KG1 (cell line): ENCODE measurements at places on chromosomes 16 and 17.
A peak's percentile ranks its signal among the peaks of the same experiment; 100 is the strongest.

DNA sequence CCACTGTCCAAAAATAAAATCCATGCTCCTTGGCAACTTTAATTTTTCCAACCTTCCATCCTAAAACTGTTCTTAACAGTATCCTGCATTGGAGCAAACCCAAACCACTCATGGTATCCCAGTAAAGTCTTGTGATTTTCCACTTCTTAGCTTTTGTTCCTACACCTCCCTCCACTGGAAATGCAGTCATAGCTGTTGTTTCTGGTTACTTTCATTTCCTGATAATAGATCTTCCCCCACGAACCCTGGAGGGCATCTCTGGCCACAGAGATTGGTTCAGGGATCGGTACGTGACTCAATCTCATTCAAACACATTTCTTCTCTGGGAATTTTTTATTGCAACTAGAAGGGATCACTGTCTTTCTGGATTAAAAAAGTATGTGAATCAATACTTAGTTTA is 276.0 kb downstream of the GRIN2A start:
- DNase-seq, result no peak

DNA sequence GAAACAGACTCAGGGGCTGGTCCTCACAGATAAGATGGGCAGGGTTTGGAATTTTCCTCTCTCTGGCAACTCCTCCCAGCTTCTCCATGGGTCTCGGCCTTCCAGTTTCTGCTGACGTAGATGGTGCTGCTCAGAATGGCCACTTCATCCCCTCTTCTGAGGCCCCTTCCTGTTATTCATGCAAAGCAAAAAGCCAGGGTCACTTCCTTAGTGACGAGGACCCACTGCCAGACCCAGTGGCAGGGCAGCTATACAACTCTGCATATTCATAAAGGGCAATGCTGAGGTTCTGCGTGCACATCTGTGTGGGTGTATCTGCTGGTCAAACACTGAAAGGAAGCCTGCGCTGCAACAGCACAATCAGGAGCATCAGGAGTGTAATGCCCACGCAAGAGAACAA is 108.8 kb downstream of the WSCD1 start:
- DNase-seq, result no peak

DNA sequence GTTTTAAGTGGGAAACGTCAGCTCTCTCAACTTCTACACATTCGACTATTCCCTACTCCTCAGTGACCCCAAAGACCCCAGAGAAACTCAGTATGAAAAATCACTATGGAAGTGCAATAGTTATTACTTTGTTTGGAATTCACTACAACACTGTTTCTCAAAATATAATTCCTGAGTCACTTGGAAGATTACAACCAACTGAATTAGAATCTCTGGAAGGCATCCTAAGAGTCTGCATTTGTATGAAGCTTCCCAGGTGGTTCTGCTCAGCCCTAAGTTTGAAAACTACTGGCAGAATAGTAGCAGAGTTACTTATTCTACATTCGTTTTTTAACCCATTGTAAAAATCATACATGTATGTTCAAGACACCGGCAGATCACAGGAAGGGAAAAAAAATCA is 525.6 kb downstream of the MAF start:
- DNase-seq, result no peak

DNA sequence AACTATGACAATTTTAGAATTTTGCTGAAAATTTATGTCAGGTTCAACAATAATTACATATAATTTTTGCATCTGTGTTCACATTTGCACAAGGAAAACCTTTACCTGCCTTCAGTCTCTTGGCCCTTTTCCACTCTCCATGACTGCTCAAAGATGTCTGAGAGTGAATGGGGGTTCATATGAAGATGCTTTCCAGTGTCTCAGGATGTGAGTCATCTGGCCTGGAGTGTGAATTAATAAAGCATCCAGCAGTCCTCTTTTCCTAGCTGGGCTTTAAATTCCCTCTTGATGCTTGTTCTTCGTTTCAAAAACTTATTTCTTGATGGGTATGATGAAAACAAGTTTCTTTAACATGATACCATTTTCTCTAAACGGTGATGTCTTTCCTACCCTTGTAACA is 99.9 kb downstream of the CDK5R1 start:
- no peak for DNase-seq

DNA sequence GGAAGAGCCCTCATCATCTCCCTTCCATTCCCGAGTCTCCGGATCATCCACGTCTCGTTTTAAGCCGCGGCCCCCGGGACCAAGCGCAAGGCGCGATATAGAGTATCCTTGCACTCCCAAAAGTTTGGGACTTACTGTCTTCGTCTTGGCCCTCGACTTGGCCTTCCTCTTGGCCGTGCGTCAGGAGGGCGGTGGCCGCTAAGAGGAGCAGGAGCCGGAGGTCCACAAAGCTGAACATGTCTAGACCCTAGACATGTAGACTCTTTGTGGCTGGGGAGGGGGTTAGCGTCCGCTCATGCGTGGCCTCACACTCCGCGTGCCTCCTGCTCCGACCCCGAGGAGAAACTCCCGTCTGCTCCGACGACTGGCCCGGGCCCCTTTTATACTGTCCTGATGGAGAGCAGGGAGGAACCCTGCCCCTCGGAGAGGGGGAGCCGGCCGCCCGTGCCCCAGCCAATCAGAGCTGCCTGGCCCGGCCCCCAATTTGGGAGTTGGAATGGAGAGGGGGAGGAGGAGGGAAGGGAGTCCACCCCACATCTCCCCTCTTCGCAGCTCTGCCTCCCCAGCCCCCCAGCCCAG is at the start of gene COL1A1:
Gene COL1A1 (minus strand): TSS at position 356 of the 579 bp plus-strand sequence. CDS start 118 bp downstream, at position 238.
- DNase-seq, result no peak

GRCh38 chr16:20001856-20002707 is 71.6 kb downstream of the GPR139 start:
- DNase-seq, result no peak

GRCh38 chr16:53153130-53153529 is 98.3 kb downstream of the CHD9 start:
- no peak for DNase-seq

DNA sequence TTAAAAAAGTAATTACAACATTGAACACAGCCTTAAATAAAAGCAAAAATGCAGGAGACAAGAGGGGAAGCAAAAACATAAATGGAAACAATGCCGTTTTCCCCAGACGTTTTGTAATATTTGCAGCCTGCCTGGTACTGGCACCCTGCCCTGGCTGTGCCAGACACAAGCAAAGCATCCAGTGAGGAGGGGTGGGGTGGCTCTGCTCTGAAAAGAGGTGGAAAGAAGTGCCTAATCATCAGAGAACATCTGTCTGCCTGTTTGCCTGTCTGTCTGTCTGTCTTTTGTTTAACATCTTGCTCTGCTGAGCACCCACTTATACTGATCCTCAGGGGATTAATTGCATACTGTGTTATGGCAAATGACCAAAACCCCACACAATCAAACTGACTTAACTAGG is 62.7 kb downstream of the C16orf82 start:
- no peak for DNase-seq

DNA sequence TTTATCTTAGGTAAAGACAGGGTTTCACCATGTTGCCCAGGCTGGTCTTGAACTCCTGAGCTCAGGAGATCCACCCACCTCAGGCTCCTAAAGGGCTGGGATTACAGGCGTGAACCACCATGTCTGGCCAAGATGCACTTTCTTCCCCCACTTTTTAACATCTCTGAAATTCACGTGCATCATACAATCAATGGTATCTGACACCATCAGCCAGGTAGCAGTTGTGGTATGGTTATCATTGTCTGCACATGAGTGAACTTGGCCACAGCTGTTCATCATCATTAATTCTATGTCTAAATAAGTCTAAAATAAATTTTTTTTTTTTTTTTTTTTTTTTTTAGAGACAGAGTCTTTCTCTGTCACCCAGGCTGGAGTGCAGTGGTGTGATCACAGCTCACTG is 34.2 kb upstream of the MYLK3 start:
- no peak for DNase-seq

- no peak for DNase-seq
These were observed 116.2 kb upstream of the SDK2 start for GRCh38 chr17:73760439-73760758.

- DNase-seq, result no peak
These were observed 135.8 kb downstream of the TRIM37 start for GRCh38 chr17:58970609-58971450.

DNA sequence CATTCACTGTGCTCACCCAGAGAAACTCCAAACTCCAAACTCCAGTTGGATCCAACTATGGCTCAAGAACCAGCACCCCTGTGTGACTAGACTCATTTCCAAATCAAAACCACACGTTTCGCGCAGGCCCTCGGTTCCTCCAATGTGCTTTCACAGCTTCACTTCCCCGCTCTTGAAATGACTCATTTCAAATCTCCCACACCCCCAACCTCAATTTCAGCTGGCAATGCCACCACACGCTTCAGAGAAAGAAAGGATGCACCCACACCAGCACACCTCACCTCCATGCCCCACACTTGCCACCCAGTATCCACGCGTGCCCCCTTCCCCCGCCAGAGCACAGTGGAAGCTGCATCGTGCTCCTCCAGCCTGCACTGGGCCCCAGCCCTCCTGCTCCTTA is 9.0 kb downstream of the TMEM92 start:
- no peak for DNase-seq

GRCh38 chr16:104355-104754 is 26.3 kb downstream of the MPG start:
- no peak for DNase-seq

- no peak for DNase-seq
These were observed 88.0 kb downstream of the STXBP4 start for GRCh38 chr17:55056526-55056925.

- DNase-seq, result no peak
These were observed 190.2 kb upstream of the GSE1 start for GRCh38 chr16:85422632-85423550.

- no peak for DNase-seq
These were observed 7.0 kb upstream of the GOT2 start for GRCh38 chr16:58741166-58741565.

- no peak for DNase-seq
These were observed 191.0 kb downstream of the PRKCA start for GRCh38 chr17:66493283-66494019.

DNA sequence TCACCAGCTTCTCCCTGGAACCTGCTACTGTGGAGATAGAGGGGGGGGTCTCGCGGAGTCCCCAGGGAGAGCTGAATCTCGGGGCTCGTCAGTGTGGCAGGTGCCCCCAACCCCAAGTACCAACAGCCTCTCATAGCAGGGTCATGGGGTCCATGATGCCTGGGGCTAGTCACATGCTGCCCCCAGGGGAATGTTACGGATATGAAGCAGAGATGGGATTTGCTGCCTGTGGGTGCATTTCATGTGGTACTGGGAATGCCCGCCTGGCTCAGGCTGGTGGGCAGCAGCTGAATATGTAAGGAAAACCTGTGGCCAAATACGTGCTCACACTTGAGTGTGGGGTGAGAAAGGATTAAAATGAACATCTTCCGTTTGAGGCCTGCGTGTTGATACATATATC is 49.4 kb downstream of the MEAK7 start:
- no peak for DNase-seq

DNA sequence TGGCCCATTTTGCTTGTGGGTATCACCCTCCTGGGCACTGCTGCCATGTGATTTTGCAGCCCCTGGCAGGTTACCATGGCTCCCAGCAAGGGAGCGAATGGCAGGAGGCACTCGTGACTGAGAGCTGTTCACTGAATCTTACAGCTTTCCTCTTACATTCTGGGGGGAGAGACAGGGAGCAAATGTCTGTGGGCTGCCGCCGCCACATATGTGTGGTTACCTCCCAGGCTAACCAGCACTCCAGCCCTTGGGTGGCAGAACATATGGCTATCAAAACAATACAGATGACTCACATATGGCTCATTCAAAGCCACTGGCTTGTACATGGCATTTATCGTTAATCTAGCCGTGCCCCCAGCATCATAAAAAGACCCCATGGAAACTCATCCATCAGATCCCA is 19.8 kb downstream of the GTF3C1 start:
- no peak for DNase-seq

DNA sequence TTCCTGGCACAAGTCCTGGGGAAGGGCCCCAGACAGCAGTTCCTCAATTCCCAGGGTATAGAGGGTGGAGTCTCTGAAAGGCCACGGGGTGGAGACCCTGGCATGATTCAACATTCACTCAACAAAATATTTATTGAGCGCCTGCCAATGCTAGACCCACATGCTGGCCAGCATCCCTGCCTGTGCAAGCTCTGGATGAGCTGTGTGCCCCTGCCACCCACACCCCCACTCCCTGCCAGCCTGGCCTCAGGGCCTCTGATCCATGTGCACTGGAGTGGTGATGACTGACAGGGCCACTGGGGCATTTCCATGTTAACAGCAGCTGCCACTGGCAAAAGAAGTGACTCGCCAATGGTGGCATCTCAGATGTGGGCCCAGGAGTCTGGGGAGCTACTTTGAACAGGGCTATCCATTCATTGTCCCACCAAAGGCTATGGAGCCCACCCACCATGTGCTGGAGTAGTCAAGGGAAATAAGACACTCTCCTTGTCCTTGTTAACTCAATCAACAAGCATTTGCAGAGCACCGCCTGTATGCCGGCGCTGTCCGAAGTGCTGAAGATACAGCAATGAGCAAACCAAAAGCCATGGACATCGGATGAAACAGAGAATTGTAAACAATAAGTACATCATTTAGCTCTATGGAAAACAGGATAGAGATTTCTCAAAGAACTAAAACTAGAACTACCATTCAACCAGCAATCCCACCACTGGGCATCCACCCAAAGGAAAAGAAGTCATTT is 3.0 kb upstream of the PRSS22 start:
- DNase-seq, result no peak

DNA sequence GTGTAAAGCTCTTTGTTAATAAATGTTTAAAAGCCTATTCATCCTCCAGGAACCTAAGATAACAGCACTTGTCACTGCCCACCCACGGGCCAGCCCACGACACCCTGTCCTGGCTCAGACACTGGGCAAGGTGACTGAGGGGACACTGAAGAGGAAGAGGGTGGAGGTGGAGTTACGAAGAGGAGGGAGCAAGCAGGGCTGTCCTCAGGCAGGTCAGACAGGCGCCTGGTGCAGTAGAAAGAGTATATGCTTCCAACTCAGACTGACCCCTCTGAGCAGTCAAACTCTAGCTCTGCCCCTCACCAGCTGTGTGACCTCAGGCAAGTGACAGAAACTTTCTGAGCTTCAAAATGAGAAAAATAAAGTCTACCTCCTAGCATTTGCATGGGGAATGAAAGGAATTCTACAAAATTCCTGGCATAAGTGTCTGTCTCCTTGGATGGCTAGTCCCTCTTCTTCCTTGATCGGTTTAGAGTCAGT is 22.8 kb downstream of the TEX2 start:
- no peak for DNase-seq

GRCh38 chr17:74864866-74865395 is 5.2 kb upstream of the GRIN2C start:
- peak; percentile 17 for DNase-seq

GRCh38 chr17:70072546-70073309 is 2.3 kb upstream of the KCNJ16 start:
- no peak for DNase-seq
